ENCODE measurements at places on chromosomes 3 and 15.
A peak's percentile ranks its signal among the peaks of the same experiment; 100 is the strongest.

GRCh38 chr15:101710806-101711205 is 13.5 kb downstream of the TARS3 start:
- DNase-seq = no peak

- no peak for DNase-seq
Measured at GRCh38 chr3:162719684-162720341, 1223.2 kb downstream of the OTOL1 start.

DNA sequence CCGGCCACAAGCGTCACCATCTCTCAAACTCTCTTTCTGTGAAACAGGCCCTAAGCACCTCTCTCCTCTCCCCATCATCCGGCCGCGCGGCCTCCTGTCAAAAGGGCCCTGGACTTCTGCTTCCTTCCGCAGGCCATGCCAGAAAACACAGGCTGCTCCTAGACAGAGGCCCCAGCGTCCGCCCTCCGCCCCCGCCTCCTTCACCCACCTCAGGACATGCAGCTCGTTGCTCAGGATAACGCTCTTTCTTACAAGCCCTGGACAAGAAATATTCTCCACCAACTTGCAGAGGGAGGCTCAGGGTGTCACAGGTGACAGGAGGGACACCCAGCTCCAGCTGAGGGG is 212.0 kb downstream of the XXYLT1 start:
- DNase-seq = no peak

- DNase-seq = peak; percentile 41
Measured at GRCh38 chr3:61530355-61530754, 31.0 kb upstream of the PTPRG start.

GRCh38 chr3:171503817-171504216 is 43.6 kb upstream of the TNIK start:
- no peak for DNase-seq

- DNase-seq = no peak
Measured at GRCh38 chr15:52118969-52119749, 6.6 kb upstream of the BCL2L10 start.
